ENCODE measurements at places on chromosomes 16 and 17.

- DNase-seq, result peak; percentile 54
Measured at GRCh38 chr17:49031965-49032928, 35.1 kb downstream of the IGF2BP1 start.

DNA sequence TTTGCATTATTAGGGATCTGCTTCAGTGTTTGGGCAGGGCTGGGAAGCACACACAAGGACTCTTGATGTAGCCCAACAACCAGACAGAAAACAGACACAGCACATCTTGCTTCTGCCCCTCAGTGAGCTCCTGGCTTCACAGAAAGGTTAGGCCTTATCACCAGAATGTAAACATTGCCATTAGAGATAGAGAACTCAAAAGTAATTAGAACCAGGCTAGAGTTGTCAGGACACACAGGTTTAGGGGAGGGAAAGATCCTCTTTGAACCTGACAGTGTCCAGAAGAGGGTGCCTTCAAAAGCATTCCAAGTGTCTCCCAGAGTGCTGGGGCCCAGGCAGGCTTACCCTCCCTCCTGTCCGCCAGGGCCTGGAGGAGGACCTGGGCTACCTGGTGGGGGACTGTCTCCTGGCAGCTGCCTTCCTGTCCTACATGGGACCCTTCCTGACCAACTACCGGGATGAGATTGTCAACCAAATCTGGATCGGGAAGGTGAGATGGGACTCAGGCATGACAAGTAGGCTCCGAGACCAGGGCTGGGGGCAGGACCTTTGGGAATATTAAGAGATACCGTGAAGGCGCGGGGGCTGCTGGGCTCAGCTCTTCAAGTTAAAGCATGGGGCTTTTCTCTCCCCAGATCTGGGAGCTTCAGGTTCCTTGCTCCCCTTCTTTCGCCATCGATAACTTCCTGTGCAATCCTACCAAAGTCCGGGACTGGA, 16.9 kb upstream of the KDM6B start:
- no peak for DNase-seq

DNA sequence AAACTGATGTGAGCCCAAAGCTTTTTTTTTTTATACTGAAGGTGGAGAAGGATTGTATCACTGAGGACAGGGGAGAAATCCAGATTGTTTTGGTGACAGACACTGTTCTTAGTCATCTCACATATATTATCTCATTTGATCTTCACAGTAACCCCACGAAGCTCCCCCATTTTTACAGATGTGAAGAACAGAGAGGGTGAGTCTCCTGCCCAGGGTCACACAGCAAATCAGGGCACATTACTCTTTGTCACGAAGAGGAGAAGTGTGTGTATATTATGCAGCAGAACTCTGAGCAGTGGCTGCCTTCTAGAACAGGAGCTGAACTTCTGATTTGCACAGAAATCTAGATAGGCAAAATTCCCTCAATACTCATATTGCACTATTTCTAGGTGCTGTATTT, 504.3 kb downstream of the XYLT1 start:
- no peak for DNase-seq

DNA sequence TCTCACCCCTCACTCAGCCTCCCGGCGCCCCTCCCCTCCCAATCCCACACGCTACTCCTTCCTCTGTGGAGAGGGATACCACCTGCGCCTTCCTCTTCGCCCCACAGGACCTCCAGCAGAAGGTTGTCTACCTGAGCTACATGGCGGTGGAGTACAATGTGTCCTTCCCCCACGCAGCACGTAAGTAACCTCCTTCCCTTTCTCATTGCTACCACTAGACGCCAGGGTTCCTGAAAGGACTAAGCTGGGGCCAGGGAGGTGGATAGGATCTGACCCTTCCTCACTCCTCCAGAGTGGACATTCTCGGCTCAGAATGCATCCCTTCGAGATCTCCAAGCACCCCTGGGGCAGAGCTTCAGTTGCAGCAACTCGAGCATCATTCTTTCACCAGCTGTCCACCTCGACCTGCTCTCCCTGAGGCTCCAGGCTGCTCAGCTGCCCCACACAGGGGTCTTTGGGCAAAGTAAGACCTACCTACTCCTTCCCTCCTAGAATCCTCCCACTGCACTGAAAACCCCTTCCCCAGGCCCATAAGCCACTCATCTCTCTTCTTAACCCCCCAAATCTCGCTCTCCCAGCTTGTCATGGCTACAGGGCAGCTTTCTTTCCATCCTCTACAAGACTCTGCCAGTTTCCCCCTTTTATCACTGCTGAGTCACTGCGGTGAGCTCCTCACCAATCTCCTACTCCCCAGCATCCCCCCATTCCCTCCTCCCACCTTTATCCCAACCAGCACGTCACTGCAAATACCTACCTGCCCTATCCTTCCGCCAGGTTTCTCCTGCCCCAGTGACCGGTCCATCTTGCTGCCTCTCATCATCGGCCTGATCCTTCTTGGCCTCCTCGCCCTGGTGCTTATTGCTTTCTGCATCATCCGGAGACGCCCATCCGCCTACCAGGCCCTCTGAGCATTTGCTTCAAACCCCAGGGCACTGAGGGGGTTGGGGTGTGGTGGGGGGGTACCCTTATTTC, 1.5 kb downstream of the CD68 start:
- no peak for DNase-seq
